WTC11 (cell line): ENCODE measurements at places on chromosomes 7 and 10.

DNA sequence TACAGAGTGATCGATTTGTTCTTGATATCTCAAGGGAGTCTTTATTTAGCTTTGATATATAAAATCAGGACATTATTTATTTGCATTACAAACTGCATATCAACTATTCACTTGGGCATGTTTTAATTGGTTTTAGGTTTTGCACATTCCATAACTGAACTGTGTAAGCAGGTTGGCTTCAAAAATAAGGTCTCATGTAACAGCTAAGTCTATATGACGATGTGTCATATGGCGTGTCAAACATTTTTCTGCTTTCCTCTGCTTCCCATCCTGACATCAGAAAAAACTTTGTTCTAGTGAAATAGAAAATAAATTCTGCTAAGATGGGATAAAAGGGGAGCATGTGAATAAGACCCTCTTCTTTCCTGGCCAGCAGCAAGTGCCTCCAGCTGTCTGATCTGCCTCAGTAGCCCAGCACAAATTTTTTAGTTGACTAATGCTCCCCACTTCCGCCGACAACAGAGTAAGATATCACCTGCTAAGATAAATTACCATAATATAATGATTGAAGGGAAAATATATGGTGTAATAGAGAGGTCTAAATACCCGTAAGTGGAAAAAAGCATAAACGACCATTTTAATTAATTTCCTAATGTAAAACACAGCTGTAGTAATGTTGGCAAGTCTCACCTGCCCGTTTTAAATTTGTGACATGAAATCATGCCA, 180.5 kb downstream of the TAX1BP1 start:
- peak overlapping the region; percentile 24; the same call in 1 of the 2 replicates for H3K27ac ChIP-seq
- H3K4me1 ChIP-seq: peaks cover 47% of the 10 kb centered on the region
- peaks cover 13% of the 10 kb centered on the region for H3K36me3 ChIP-seq
- no peak overlapping the region for H3K4me3 ChIP-seq
- no peak for DNase-seq

GRCh38 chr7:121328508-121329190, at the start of gene WNT16:
WNT16 (plus strand) TSS chr7:121329000; CDS start chr7:121329293, 293 bp downstream.
- H3K4me1 ChIP-seq: peaks cover 13% of the 10 kb centered on the region
- H3K27me3 ChIP-seq: peaks cover 51% of the 10 kb centered on the region
- peak; percentile 83 for DNase-seq
- H3K36me3 ChIP-seq: no peaks in the 10 kb centered on the region
- H3K27ac ChIP-seq: no peak within 1 kb of the TSS
- peak within 1 kb of the TSS; percentile 79 for H3K4me3 ChIP-seq

- H3K4me1 ChIP-seq: peaks cover 23% of the 10 kb centered on the region
- DNase-seq: no peak
- H3K27me3 ChIP-seq: no peaks in the 10 kb centered on the region
- H3K4me3 ChIP-seq: peak overlapping the region; percentile 33
- H3K27ac ChIP-seq: peak overlapping the region; percentile 82
These were observed 1.8 kb downstream of the PSMG3 start for GRCh38 chr7:1567896-1568510.

DNA sequence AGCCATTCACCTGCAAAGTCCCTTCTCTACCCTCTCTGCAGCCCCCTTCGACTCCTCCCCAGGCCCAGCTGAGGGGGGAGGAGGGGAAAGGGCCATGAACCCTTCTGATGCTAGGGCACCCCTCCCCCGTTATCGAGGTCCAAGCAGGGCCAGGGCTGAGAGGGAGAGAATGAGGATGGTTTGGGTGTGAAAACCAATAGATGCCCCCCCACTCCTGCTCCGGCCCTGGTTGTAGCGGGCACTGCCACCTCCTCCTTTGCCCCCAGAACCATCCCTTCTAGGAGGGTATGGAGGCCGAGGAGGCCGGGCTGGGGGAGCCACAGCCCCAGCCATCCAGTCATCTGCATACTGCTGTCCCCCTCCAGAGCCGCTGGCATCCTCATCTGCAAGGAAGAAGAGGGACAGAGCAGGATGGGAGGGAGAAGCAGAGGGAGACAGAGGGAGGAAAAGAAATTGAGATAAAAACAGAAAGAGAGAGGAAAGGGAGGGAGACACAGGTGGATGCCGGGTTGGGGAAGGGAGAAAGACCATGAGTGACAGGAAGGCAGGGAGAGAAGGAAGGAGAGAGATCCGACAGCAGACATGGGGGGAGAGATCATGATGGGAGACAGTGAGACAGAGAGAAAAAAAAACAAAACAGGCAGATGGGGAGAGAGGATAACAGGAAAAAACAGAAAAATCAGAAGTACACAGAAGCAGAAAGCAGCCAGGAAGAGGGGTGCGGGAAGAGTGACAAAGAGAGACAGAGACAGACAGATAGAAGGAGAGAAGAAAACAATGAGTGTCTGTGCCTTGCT, 1.9 kb upstream of the GAL3ST4 start:
- peaks cover 28% of the 10 kb centered on the region for H3K27me3 ChIP-seq
- no peak overlapping the region for H3K27ac ChIP-seq
- peaks cover 57% of the 10 kb centered on the region for H3K4me1 ChIP-seq
- DNase-seq: no peak
- peaks cover 17% of the 10 kb centered on the region for H3K36me3 ChIP-seq

DNA sequence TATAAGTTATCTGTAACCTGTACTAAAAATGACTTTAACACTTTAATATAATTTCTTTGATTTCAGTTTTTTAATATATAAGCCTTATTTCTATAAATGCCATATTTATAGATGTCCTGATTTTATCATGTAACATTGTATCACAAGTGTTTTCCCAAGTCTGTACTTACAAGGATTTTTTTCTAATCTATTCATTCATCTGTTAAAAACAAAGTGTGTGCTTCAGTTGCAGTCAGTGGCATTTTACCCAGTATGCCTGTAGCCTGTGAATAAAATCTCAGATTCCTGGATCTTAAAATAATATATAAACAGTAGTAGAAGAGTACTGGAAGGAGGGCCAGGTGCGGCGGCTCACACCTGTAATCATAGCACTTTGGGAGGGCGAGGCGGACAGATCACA, 17.4 kb downstream of the PRKRIP1 start:
- no peak for DNase-seq
- H3K4me3 ChIP-seq: no peak overlapping the region
- peaks cover 65% of the 10 kb centered on the region for H3K36me3 ChIP-seq
- no peaks in the 10 kb centered on the region; the same call in 1 of the 2 replicates for H3K27me3 ChIP-seq
- no peak overlapping the region for H3K27ac ChIP-seq
- H3K4me1 ChIP-seq: no peaks in the 10 kb centered on the region

DNA sequence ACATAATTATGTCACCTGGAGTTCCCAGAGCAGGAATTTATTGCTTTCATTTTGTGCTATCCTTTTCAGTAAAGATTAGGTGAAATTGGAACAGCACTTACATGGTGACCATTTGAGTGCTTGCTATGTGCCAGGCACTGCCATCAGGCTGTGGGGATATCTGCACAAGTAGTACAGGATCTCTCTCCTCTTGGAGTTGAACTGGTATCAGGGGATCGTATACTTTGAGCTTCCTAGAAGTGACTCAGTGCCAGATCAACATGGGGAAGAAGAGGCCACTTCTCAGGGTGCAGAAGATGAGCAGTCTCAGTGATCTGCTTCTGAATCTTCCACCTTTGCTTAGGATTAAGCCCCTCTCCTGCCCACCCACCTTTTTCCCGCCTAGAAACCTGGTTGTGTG, 29.5 kb downstream of the SGPL1 start:
- H3K27ac ChIP-seq: no peak overlapping the region
- H3K36me3 ChIP-seq: peaks cover 28% of the 10 kb centered on the region
- no peaks in the 10 kb centered on the region for H3K4me1 ChIP-seq
- no peak for DNase-seq
- H3K4me3 ChIP-seq: no peak overlapping the region

- H3K27me3 ChIP-seq: peaks cover 28% of the 10 kb centered on the region
- H3K4me1 ChIP-seq: no peaks in the 10 kb centered on the region
- peaks cover 83% of the 10 kb centered on the region for H3K36me3 ChIP-seq
These were observed 110.2 kb upstream of the DPP6 start for GRCh38 chr7:153942036-153942435.

- no peaks in the 10 kb centered on the region for H3K27me3 ChIP-seq
- no peaks in the 10 kb centered on the region for H3K36me3 ChIP-seq
- H3K4me3 ChIP-seq: no peak overlapping the region
- DNase-seq: no peak
These were observed 66.6 kb downstream of the MAGI2 start for GRCh38 chr7:79386688-79387422.

DNA sequence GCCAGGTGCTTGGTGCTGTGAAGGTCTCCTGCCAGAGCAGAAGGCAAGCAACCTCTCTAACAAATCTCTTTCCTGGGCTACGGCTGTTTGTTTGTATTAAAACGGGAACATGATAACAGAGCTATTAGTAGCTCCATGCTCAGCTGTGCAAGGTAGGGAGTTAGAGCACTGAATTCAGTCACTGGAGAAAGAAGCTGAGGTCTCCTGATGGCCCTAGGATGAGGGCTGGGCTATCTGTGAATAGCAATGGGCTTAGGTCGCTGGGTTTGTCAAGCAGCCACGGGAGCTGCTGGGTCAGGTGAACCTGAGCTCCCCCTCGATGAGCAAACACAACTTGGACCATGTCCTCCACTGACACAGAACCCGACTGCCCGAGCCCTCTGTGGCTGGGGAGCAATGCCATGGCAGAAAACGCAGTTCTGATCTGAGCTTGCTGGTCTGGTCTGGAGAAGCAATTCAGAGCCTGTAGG, 24.4 kb downstream of the TACC2 start:
- H3K36me3 ChIP-seq: no peaks in the 10 kb centered on the region
- H3K4me1 ChIP-seq: peaks cover 2% of the 10 kb centered on the region
- H3K4me3 ChIP-seq: no peak overlapping the region

DNA sequence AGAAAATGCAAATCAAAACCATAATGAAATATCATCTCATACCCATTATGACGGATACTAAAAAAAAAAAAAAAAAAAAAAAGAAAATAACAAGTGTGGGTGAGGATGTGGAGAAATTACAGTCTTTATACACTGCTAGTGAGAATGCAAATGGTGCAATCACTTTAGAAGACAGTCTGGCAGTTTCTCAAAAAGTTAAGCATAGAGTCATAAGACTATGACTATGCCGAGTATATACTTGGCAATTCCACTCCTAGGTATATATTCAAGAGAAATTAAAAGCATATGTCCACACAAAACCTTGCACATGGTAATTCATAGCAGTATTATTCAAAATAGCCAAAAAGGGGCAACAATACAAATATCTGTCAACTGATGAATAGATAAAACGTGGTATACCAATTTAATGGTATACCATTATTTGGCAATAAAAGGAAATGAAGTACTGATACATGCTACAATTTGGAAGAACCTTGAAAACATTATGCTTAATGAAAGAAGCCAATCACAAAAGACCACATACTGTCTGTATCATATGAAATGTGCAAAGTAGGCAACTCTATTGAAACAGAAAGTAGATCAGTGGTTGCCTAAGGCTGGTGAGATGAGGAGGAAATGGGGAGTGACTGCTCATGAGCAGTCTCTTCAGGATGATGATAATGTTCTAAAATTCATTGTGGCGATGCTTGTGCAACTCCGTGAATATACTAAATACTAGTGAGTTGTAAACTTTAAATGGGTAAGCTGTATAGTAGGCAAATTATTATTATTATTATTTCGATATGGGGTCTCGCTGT, 90.1 kb upstream of the NANOS1 start:
- no peaks in the 10 kb centered on the region; the same call in 1 of the 2 replicates for H3K27me3 ChIP-seq
- DNase-seq: no peak
- H3K4me1 ChIP-seq: no peaks in the 10 kb centered on the region
- no peaks in the 10 kb centered on the region for H3K36me3 ChIP-seq
- H3K4me3 ChIP-seq: no peak overlapping the region

- H3K27ac ChIP-seq: no peak overlapping the region
- peaks cover 11% of the 10 kb centered on the region for H3K27me3 ChIP-seq
- H3K4me3 ChIP-seq: no peak overlapping the region
- DNase-seq: no peak
- H3K36me3 ChIP-seq: no peaks in the 10 kb centered on the region
These were observed 160.0 kb downstream of the ADARB2 start for GRCh38 chr10:1577373-1577770.

- no peaks in the 10 kb centered on the region for H3K36me3 ChIP-seq
- no peak overlapping the region for H3K4me3 ChIP-seq
- DNase-seq: no peak
- H3K27ac ChIP-seq: no peak overlapping the region
- H3K4me1 ChIP-seq: no peaks in the 10 kb centered on the region
These were observed 261.9 kb downstream of the GRID1 start for GRCh38 chr10:86104611-86105145.

- H3K4me3 ChIP-seq: peak overlapping the region; percentile 45
- no peaks in the 10 kb centered on the region for H3K36me3 ChIP-seq
- H3K4me1 ChIP-seq: peaks cover 54% of the 10 kb centered on the region
- H3K27ac ChIP-seq: peak overlapping the region; percentile 72; the same call in 1 of the 2 replicates
These were observed 9.9 kb upstream of the GSAP start for GRCh38 chr7:77426052-77426404.

DNA sequence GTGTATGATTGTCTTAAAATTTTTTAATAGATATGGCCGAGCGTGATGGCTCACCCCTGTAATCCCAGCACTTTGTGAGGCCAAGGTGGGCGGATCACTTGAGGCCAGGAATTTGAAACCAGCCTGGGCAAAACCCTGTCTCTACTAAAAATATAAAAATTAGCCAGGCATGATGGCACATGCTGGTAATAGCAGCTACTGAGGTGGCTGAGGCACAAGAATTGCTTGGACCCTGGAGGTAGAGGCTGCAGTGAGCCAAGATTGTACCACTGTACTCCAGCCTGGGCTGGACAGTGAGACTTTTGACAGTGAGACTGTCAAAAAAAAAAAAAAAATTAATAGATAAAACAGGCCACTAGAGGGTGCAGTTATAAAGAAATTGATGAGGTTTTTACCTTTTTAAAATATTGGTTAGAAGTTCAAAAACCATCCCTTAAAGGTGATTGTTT, 20.5 kb downstream of the NOM1 start:
- H3K36me3 ChIP-seq: peaks cover 47% of the 10 kb centered on the region
- H3K27ac ChIP-seq: no peak overlapping the region
- DNase-seq: no peak
- H3K4me1 ChIP-seq: no peaks in the 10 kb centered on the region
- H3K27me3 ChIP-seq: no peaks in the 10 kb centered on the region

DNA sequence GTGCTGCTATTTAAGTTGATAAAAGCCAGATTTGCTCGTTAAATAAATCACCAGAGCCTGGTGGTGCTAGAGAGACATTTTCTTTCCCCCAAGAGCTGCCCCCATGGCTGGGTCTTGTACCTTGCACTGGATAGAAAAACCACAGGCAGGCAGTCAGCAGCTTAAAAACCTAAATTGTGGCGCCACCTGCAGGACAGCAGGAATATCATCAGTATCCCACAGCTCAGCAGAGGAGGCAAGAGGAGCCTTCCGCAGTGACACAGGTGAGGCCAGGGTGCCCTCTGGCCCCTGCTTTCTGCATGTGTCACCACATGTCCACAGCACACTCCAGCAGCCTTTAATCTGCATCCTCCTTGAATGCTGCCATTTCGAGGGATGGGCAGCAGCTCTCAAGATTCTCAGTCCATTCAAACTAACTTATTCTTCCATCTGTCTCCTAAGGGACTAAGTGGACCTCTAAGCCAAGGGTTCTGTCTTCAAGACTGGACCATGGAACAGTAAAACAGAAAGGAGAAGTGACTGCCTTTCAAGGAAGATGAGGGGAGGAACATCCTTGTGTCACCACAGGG, 4.5 kb upstream of the PLXNA4 start:
- no peak overlapping the region for H3K27ac ChIP-seq
- H3K36me3 ChIP-seq: no peaks in the 10 kb centered on the region
- H3K4me1 ChIP-seq: peaks cover 13% of the 10 kb centered on the region
- H3K27me3 ChIP-seq: peaks cover 39% of the 10 kb centered on the region
- peak; percentile 78 for DNase-seq
- no peak overlapping the region for H3K4me3 ChIP-seq
